ENCODE measurements at places on chromosomes 3 and 15.

DNA sequence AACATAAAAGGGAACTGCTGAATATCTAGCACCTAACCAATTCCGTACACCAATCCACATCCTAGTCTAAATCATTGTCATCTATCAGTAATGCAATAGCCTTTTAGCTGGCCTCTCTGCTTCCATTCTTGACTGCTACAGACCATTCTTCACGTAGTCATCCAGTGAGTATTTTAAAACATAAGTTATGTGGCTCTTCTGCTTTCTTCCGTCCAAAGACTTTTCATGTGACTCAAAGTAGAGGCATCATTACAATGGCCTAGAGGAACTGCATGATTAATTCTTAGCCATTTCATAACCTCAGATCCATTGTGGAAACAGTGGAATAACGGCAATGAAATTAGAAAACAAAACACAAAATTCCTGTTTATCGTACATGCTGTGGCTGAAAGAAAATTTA is 88.9 kb upstream of the CBLB start:
- DNase-seq = no peak

DNA sequence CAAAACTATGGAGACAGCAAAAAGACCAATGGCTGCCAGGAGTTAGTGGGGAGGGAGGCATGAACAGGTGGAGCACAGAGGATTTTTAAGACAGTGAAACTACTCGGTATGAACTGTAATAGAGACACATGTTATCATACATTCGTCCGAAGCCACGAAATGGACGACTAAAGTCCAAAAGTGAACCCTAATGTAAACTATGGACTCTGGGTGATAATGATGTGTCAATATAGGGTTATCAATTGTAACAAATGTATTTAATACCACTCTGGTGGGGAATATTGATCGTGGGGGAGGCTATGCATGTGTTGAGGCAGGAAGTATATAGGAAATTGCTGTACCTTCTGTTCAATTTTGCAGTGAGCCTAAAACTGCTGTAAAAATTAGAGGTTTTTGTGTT is 107.0 kb downstream of the CPN2 start:
- no peak for DNase-seq

DNA sequence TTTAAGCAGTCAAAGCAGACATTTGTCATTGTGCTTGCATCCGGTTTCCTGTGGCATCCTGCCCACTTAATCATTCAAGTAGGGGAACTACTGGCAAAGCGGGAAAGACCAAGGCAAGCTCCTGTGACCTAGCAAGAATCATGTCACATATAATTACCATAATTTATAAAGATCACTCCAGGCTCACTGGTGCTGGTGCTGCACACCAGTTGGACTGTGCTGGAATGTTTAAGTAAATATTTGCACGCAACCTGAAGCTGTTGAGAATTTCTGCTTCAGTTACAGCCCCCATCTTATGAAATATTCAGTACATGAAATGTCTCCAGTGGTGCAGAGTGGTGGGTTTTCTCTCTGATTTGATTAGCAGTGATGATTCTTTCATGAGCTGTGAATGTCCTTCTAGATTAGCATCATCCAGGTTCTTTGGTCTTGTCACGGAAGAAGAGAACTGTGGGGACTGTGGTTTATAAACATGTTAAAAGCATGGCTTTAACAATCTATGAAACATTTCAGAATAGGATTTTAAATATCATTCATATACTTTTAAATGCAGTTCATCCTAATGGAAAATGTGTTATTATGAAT is 621.3 kb upstream of the EPHA6 start:
- no peak for DNase-seq

GRCh38 chr3:115341208-115341607 is 194.1 kb upstream of the ZBTB20 start:
- DNase-seq = peak; percentile 3

DNA sequence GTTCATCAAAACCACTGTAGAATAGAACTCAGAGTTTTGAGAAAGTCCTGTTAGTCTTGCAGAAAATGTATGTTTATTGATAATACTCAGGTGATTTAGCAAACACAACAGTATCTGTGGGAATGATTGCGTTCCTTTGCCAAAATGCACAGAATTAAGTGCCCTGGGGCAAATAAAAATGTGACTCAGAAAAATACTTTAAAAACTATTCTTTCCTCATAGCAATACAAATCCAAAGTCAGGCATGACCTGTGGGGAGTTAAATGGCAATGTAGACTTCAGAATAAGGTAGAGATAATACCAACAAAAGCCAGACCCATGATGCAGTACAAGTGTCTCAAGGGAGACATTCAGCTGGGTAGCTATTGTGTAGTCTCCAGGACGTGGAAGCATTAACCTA is 72.3 kb upstream of the SNTN start:
- DNase-seq = no peak

DNA sequence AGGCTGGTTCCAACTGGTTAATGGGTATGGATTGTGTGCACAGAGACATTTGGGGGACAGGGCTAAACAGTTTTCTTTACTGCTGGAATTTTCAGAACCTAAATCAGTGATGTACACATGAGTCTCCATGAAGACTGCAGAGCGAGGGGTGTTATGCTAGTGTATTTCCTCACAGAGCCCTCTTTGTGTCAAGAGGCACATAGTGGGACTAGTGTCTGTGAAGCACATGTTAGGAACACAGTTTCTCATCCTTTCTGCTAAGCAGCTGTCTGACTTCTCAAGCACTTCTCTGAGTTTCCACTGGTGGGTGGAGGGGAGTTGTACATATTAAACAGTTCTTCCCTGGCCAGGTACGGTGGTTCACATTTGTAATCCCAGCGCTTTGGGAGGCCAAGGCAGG is 9.4 kb upstream of the STARD5 start:
- no peak for DNase-seq

GRCh38 chr3:51686512-51687215 is 15.6 kb downstream of the TEX264 start:
- DNase-seq = peak; percentile 87

DNA sequence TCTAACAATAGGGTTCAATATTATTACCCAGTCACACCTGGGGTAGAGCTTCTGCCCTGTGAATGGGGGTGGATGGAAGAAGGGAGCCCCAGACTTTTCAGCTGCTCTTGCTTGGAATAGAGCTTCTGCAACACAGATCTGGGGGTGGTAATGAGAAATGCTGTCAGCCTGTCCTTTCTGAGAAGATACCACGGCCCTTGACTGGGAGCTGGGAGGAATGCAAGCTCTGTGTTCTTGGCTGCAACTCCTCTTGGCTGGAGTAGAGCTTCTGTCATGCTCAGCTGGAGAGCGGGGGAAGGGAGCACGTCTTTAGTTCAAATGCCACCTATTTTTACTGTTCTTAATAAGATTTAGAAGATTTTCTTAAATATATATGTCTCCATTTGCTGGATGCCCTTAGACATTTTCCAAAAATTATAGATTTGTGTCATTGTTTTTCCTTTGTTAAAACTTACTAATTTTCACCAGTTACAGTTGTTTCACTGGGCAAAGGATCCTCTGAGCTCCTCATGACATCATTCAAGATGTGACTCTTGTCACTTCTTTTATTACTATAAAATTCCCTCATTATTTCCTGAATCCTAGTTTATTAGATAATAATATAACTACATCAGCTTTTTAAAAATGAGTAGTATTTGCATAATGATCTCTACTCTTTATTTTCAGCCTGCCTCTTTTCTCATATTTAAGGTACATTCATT is 180.0 kb upstream of the TGFBR2 start:
- DNase-seq = no peak

Measured in activated CD4-positive, alpha-beta T cell treated with anti-CD3 and anti-CD28 coated beads, Interleukin-2, amount 50 U/mL, for 48 hours (primary cell).